ENCODE measurements at places on chromosomes 4 and X. TPM values are rescaled to one million over a fixed set of nuclear protein-coding genes. Genes with fewer than 3 reads are reported as not detected.

Gene MAGEA4
- total RNA-seq: not detected

DNA sequence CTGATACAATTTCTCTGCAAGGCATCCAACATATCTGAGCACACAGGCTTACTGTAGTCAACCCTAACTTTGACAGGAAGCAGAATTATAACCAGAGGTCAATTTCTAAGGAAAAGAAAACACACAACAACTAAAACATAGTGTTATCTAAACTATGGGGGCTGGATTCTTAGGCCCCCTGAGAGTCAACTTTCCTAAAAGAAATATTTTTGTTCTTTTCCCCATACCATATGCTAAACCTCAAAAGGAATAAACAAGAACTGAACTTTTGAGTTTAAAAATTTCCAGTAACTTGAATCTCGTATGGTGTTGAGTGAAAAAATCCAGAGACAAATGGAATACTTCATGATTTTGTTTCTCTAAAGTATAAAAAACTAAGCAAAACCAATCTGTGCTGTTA, 42.9 kb downstream of the ATXN3L start:
- H3K36me3 ChIP-seq: no peaks in the 10 kb centered on the region
- no peaks in the 10 kb centered on the region for H3K27me3 ChIP-seq
- no peak overlapping the region for H3K27ac ChIP-seq
- DNase-seq: no peak

GRCh38 chrX:112636951-112637581, 42.7 kb downstream of the LHFPL1 start:
- no peak overlapping the region for H3K27ac ChIP-seq
- no peak overlapping the region for H3K4me3 ChIP-seq
- no peak for DNase-seq
- no peaks in the 10 kb centered on the region for H3K36me3 ChIP-seq
- no peaks in the 10 kb centered on the region for H3K27me3 ChIP-seq

Gene JAKMIP1
- total RNA-seq: not detected

DNA sequence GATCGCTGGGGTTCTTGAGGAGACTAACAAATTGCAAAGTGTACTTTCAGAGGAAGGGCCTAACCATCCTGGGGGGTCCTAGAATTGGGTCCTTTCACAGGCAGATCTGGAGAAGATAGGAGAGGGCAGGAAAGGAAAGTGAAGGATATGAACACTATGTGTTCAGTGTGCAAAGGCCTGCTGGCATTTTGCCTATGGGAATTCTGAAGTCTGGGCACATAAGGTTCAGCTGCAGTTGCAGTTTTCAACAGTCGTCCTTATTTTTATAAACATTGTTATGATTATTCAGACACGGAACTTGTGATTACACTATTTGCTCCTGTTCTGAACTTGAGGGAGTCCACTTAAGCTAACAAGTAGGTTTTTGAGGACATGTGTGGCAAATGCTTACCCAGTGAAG, 1.3 kb upstream of the SLC25A5 start:
- DNase-seq: no peak
- peaks cover 16% of the 10 kb centered on the region for H3K36me3 ChIP-seq
- no peaks in the 10 kb centered on the region for H3K4me1 ChIP-seq
- H3K4me3 ChIP-seq: no peak overlapping the region

DNA sequence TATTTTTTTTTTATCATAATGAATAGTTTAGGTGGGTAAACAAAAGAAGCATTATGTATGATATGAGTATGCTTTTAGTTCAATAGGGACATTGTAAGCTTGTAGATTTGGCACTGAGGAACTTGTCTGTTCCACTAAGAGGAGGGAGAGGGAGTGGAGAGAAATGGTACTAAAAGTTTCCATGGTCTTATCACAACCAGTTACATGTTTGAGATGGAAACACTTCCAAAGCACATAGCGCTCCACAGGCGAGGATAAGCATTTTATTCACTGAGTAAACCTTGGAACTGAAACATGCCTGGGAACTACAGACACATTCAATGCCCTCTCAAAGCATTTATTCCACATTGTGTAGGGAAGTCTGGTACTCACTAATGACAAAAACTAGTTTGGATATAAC, 15.5 kb downstream of the MYOZ2 start:
- peak overlapping the region; percentile 74 for H3K27ac ChIP-seq
- H3K27me3 ChIP-seq: no peaks in the 10 kb centered on the region
- H3K36me3 ChIP-seq: peaks cover 49% of the 10 kb centered on the region

Gene DCHS2
- 0.49 TPM for total RNA-seq

GRCh38 chrX:50448565-50448964, 22.1 kb downstream of the DGKK start:
- no peaks in the 10 kb centered on the region for H3K36me3 ChIP-seq
- DNase-seq: no peak
- H3K27ac ChIP-seq: no peak overlapping the region

DNA sequence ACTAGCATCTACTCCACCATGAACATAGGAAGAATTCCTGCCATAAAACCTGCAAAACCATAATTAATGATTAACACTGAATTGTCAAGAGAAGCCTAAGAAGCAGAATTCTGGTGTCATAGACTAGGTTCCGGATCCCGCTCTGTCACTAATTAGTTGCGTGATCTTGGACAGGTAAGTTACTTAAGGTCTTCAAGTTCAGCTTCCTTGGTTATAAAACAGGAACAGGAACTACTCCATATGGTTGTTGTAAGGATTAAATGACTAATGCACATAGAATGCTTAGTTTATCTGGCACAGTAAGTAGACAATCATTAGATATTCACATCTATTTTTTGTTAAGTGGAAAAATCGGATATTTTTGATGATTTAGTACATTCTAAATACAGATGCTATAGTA, 14.3 kb downstream of the G3BP2 start:
- H3K27me3 ChIP-seq: no peaks in the 10 kb centered on the region
- H3K36me3 ChIP-seq: no peaks in the 10 kb centered on the region
- no peak for DNase-seq
- no peak overlapping the region for H3K27ac ChIP-seq
- H3K4me1 ChIP-seq: no peaks in the 10 kb centered on the region
- H3K4me3 ChIP-seq: no peak overlapping the region

- no peaks in the 10 kb centered on the region for H3K36me3 ChIP-seq
- peak; percentile 31 for DNase-seq
- no peaks in the 10 kb centered on the region for H3K27me3 ChIP-seq
- no peaks in the 10 kb centered on the region for H3K4me1 ChIP-seq
- peak overlapping the region; percentile 8 for H3K27ac ChIP-seq
Measured at GRCh38 chrX:30620980-30621618, 32.1 kb upstream of the GK start.

DNA sequence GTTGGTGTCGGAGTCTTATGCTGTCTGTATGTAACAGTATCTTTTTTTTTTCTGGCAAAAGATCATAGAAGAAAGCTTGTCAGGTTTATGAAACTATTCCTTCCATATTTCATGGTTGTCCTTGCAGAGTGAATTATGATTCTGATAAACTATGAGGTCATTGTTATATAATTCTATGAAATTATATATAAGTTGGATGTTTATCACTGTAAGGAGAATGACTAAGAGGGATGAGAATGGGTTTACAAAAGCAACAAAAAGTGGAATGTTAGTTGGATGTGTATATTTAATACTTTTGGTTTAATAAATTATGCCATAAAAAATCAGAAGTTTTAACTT, 43.1 kb downstream of the RAPGEF2 start:
- no peaks in the 10 kb centered on the region for H3K27me3 ChIP-seq
- no peak for DNase-seq
- no peak overlapping the region for H3K4me3 ChIP-seq
- H3K4me1 ChIP-seq: no peaks in the 10 kb centered on the region
- no peak overlapping the region for H3K27ac ChIP-seq

Measured in heart left ventricle (tissue), 16 donors.